BJ (cell line): ENCODE measurements at places on chromosomes 16 and 17.

DNA sequence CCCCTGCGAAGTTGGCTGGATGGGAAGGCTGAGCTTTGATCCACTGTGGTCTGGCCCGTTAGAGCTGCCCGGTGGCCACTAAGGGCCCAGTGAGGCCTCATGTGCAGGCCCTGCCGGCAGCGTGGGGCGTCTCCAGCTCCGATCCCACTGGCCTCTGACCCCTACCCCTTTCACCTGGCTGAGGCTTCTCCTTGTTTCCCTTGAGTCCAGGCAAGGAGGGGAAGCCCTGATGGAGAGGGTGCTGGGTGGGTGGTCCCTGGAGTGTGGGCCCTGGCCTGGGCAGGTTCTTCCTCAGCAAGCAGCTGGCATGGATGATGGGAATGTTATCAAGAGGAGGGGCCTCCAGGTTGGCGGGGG is 356.8 kb downstream of the SEC14L1 start:
- no peak for DNase-seq

GRCh38 chr17:17090642-17091103 is 48.4 kb downstream of the MPRIP start:
- no peak for DNase-seq

DNA sequence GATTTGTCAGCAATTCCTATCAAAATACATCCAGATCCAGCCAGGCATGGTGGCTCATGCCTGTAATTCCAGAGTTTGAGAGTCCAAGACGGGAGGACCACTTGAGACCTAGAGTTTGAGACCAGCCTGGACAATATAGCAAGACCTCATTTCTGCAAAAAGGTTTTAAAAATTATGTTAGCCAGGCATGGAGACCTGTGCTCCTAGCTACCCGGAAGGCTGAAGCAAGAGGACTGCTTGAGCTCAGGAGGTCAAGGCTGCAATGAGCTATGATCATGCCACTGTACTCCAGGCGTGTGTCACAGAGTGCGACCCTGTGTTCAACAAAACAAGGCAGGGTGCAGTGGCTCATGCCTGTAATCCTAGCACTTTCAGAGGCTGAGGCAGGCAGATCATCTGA is 215.2 kb downstream of the CPPED1 start:
- no peak for DNase-seq

DNA sequence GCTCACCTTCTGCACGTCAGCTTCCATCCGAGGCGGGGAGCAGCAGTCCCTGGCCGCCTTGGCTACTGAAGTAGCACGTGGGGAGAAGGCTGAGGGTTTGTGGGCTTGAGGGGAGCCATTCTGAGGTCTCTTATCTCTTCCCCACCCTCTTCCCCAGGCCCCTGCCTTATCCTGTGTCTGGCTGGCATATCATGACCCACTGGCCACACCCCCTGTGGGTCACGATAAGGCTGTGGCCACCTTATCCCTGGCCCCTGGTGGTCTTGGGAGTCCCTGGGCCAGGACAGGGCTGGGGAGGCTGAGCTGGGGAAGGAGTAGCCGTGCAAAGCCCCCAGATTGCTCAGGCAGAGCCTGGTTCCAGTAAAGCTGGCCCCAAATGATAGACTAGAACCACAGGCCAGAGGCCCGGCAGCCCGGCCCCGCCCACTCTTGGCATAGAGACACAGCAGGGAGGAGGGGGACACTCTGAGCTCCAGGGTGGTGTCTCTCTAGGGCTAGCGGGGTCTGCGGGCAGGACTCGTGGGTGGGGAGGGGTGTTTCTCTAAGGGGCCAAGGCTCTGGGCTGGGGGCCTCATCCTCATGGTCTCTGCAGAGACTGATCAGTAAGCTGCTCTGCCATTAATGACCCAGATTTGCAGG is 7.6 kb downstream of the SPNS2 start:
- DNase-seq: no peak

DNA sequence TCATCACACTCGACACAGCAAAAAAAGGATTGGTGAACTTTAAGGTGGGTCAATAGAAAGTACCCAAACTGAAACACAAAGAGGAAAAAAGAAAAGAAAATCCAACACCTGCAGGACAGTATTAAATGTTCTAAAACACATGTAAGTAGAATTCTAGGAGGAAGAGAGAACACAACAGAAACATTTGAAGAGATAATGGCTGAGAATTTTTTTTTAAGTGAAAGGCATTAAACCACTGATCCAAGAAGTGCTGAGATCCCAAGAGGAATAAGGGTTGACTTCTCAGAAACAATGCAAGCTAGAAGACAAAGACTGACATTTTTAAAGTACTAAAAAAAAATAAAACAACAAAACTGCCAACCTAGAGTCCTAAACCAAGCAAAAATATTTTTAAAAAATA is 31.6 kb downstream of the VPS53 start:
- no peak for DNase-seq

- DNase-seq: no peak
These were observed 56.0 kb upstream of the TOB1 start for GRCh38 chr17:50922107-50922506.
